Neural progenitor cell (in vitro differentiated cells): ENCODE measurements at places on chromosomes 3 and 15. TPM values are rescaled to one million over a fixed set of nuclear protein-coding genes. Genes with fewer than 3 reads are reported as not detected.

DNA sequence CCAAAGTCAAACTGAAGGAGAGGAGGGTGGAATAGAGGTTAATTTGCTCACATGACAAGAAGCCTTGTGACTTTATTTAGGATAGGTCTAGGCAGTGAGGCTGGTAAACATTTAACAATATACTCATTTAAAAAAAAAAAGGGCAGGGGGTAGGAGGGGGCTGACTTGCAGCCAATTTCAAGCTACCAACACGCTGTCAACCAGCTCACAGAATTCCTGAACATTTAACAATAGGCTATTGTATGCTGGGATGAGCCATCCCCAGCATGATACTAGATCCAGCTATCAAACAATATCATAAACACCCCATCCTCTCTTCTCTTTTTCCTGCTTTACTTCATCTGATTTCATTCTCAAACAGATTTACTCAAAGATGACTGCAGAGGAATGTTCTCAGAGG lies 1096.3 kb upstream of the CFAP20DC start:
- DNase-seq: peak; percentile 48

The LRRN1 gene
- 57.9 and 68.8 TPM in 2 replicates for total RNA-seq

DNA sequence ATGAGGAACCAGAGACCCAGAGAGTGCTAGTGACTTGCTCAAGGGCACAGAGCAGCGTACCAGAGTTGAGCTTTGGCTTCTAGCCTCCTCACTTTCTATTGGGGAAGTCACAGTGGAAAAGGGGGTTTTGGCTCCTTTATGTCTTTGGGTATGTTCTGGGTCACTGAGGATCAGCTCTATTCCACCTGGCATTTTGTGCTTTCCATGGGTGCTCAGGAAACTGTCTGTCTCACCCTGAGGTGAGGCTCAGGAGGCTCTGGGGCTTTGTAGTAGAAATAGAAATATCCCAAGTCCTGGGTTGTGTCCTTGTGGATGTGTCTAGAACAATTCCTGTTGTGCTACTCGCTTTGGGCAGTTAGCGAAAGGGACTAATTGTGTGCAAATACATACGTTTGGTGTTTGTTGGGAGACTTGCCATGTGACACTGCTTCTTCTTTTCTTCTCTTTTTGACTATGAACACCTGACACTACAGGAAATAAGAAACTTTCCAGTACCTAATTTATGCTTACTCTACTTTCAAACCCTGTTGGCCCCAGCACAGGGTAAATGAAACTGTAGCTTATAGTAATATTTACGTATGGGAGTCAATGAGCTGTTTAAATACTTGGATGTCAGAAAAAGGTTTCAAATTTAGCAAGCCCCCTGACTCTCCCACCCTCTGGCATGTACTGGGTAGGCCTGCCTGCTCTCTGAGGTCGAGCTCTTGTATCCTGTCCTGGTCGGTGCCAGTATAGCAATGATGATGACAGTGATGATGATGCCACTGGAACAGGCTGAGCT lies 35.6 kb downstream of the SMAD3 start:
- DNase-seq: no peak

- DNase-seq: no peak
Measured at GRCh38 chr15:35317217-35317616, 228.7 kb downstream of the DPH6 start.

- no peak for DNase-seq
Measured at GRCh38 chr3:57007521-57008460, 52.7 kb upstream of the SPATA12 start.

The IGSF11 gene
- total RNA-seq: 2.7 and 4.1 TPM in 2 replicates

- no peak for DNase-seq
Measured at GRCh38 chr3:14235912-14236295, 57.3 kb downstream of the LSM3 start.

GRCh38 chr3:20836801-20837200 lies 650.8 kb upstream of the SGO1 start:
- DNase-seq: no peak

GRCh38 chr15:101357333-101357732 lies 62.3 kb upstream of the SNRPA1 start:
- no peak for DNase-seq

GRCh38 chr3:122628567-122628966 lies 51.1 kb downstream of the PARP15 start:
- DNase-seq: no peak

- DNase-seq: peak; percentile 11
Measured at GRCh38 chr3:113629584-113630421, 66.6 kb downstream of the USF3 start.

The PDE8A gene
- total RNA-seq: 9.0 and 11.4 TPM in 2 replicates

The CPEB1 gene
- total RNA-seq: 2.1 and 5.8 TPM in 2 replicates

GRCh38 chr15:33618350-33618749 lies 307.6 kb downstream of the RYR3 start:
- DNase-seq: no peak

DNA sequence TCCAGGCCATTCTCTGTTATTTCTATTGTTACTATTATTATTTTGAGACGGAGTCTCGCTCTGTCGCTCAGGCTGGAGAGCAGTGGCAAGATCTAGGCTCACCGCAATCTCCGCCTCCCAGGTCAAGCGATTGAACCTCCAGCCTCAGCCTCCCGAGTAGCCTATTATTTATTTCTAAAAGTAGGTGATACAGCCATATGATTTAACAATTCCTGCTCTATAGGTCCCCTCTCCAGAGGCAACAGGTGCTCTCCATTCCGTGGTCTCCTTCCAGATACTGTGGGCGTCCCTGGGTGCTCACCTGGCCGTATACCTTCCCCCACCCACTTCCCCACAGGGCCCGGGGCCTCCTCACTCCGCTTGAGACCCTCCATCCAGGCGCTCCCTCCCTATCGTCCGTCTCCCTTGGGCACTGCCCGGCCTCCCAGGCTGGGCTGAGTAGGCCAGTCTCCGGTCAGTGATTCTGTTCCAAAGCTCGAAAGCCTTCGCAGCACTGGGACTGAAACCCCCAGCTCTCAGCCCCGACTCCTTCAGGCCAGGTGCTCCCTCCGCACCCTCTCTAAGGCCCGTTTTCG lies 708 bp upstream of the PTPN23 start:
- DNase-seq: no peak

DNA sequence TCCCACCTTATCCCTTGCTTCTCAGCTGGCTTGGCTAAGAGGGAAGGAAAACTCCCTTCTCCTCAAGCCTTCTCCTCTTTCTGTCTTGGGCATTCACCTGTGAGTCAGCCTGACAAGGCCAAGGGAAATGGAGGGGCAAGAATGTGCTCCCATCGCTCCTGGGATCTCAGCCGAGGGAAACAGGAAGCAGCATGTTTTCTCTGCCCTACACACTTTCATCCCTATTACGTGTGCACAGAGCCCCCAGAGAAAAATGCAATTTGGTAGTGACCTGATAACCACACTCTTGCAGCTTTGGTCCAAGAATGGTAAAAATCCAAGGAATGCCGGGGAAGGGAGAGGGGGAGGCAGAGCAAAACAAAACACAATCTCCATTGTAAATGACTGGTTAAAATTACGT lies 32.9 kb upstream of the MTMR10 start:
- peak; percentile 41 for DNase-seq

DNA sequence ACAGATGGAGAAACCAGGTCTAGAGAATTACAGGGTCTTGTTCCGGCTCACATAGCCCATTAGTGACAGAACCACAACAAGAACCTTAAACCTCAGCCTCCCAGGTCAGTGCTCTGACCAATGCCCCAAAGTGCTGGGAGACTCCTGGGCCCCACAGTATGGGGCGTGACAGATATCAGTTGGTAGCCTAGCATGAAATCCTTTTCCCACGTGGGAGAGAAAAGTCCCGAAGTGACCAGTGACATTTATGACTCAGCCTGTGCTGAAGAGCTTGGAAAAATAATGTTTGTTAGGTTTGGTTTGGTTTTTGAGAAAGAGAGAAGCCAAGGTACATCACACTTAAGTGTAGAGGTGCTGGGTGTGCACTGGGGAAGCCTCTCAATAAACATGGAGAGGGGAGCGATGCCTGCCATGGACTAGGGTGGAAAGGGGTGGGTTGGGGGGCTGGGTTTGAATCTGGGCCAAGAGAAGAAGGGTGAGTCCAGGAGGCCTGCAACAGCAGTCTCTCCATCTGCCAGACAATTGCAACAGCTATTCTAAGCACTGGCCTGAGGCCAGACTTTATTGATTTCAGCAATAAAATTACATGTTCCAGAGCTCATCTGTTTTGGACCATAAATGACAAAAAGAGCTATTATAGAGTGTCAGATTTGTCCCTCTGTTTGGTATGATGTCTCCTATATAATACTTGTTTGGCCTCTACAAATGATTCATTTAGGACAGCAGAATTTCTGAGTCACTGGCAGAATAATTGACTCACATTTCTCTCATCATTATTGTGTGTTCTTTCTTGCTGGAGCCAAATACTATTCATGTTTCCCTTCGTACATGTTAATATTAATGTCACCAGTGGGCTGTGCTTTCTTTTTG lies 43.4 kb downstream of the C2CD4A start:
- DNase-seq: no peak

DNA sequence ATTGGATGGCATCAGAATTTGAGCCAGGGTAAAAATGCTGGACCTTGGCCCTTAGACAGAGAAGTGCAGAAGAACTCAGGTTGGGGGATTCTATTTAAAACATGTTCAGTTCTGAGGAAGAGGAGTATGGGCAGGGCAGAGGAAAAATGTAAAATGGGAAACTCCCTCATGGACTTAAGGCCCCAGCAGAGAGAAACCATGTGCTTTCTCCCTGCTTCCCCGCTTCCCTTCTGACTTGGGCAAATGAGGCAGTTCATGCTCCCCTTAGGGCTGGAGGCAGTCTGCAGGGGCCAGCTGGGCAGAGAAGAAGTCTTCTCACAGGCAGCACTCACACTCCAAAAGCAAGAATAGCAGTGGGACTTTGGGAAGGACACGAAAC lies 9.9 kb upstream of the NUDT16 start:
- DNase-seq: no peak

DNA sequence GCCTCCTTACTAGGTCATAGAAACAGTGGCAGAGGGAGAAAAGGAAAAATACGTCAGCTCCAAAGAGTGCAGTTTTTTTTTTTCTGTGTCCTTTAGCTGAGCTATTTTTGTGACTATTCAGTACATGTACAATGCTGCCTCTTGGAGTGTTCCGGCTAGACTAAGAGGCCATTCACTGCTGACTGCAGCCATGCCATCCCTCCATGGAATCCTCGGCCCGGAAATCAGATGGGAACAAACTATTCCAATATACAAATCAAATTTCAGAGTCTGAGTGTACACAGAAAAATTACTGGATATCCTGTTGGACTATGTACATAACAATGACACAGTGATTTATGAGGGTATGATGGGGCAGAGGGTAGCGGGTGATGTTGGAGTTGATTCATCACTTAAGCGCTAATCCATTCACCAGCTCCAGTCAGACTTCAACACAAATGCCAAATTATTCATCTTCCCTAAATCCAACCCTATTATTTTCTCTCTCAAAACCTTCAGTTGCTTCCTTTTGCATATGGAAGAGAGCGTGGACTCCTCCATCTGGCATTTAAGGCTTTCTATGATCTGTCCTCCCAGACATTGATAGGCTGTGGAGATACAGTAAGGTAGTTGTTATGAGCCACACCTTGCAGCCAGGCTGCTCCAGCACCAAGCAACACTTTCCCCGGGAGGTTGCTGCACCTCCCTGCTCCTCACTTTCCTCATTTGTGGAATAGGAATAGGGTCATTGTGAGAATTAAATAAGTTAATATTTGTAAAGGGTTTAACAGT lies 109.1 kb downstream of the LPP start:
- DNase-seq: no peak

The ZNF385D gene
- total RNA-seq: 1.9 and 4.4 TPM in 2 replicates
